ENCODE measurements at places on chromosomes 2 and 18.

- no peak for DNase-seq
Observed at GRCh38 chr2:24176326-24176725, 1.5 kb downstream of the FAM228A start.

DNA sequence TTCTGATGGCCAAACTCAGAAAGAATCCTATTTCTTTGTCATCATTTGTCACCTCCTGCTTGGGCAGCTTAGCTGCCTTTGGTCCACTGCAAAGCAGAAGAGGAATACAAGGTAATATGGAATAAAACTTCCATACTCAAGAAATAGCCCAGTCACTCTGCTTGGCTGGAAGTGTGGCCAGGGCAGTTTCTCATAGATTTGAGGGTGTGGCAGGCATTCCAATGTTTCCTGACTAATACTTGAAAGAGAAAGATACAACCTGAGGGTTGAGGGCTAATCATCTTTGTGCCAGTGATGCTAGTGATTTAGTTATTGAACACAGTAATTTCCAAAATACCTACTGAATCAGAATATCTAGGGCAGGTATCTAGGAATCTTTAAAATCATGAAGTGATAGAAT lies 83.1 kb downstream of the FAM161A start:
- no peak for DNase-seq

DNA sequence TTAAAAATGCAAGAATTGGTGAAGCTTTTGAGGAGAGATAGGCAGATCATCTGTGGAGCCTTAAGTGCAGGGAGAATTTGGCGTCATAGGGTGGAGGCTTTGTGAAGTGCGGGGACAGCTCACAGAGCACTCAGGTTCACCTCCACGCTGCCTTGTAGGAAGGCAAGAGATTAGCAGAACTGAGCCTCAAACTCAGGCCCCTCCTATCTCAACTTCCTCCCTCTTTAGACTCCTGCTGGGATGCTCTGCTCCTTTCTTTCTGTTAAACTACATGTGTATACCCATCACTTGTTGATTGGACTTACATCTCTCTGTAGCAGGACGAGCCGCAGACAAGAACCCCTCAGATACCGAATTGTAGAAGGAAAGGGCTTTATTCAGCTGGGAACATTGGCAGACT lies 422.2 kb downstream of the SETBP1 start:
- DNase-seq = no peak

GRCh38 chr2:45134014-45134413 lies 124.8 kb upstream of the SIX2 start:
- no peak for DNase-seq

- no peak for DNase-seq
Observed at GRCh38 chr2:128512379-128513115, 193.9 kb upstream of the HS6ST1 start.

DNA sequence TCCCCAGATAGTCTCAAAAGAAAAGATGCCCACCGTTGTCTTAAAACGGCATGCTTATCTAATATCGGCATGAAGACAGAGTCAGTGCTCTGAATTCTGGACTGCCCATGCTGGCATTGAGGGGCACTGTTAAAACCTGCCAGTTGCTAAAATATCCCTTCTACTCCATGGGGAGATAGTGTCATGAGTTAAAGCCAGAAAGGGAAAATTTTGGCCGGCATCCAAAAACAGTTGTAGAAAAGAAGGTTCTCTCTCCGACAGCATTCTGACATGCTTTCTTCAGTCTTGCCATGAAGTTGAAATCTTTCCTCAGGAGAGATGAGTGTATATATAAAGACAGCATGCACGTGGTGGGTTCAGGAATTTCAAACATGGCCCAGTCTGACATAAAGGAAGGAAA lies 401.3 kb upstream of the PIK3C3 start:
- DNase-seq = no peak

- no peak for DNase-seq
Observed at GRCh38 chr2:18342901-18343300, 217.6 kb downstream of the RDH14 start.

DNA sequence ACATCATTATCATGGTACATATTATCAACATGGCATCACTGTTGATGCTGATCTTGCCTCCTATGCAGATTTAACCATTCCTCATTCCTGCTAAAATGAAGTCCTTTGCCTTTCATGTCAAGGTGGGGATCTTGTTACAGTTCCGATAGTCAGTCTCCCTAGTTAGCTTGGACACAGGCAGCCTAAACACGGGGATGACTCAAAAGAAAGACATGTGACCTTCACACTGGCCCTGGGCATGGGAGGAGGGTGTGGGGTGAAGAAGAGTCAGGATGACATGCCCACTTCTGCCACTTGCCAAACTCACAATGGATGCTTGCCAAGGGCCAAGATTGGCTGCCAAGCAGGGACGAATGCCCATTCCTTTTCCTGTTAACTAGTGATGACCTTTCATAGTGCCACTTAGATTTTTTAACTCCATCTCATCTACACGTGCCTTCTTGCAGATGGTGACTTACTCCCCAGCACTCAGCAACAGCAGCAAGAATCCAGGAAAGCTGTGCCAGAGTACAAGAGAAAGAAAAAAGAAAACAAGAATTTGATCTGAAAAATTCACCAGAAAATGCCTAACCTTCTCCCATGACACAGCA lies 13.9 kb upstream of the SLC1A4 start:
- no peak for DNase-seq

DNA sequence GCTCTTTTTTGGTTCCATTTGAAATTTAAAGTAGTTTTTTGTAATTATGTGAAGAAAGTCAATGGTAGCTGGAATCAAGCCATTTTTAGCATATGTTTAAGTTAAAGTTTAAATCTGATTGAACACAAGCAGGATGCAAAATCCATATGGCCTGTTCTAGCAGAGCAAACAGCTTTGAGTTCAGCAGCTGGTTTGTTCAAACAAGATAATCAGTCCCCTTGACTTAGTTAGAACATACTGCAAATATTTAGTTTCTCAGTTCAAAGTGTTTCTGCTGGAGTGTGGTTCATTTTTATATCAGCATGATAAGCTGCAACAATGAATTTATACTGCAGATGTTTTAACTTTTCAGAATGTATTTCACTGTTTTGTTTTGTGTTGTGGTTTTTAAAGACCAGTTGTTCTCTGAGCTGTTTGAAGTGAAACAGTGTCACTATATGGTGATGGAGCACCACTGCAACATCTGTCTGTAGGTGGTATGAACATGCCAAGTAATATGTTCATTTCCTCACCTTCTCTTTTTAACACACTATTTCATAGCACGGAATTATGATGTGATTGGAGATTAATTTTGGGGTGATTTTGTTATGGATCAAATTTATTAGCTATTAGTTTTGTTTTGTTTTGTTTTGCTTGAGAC lies 125.3 kb downstream of the COL4A4 start:
- DNase-seq = no peak

DNA sequence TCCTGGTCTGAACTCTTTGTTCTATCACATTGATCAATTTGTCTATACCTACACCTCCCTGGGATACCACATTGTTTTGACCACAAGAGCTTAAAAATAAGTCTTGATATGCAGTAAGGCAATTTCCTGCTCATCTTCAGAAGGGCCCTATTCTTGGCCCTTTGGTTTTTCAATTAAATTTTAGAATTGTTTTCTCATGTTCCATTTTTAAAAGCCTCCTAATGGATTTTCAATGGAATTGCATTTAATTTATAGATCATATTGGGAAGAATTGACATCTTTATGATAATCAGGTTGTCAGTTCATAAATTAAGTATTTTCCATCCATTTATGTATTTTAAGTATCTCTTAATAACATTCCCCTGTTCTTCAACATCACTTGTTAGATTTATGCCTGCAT lies 47.6 kb upstream of the EPAS1 start:
- DNase-seq = no peak

All from stimulated activated CD4-positive, alpha-beta T cell treated with anti-CD3 and anti-CD28 coated beads, Interleukin-15, amount 100 ng/mL, for 1 hour (primary cell).